ENCODE measurements at places on chromosomes 3 and 15.

DNA sequence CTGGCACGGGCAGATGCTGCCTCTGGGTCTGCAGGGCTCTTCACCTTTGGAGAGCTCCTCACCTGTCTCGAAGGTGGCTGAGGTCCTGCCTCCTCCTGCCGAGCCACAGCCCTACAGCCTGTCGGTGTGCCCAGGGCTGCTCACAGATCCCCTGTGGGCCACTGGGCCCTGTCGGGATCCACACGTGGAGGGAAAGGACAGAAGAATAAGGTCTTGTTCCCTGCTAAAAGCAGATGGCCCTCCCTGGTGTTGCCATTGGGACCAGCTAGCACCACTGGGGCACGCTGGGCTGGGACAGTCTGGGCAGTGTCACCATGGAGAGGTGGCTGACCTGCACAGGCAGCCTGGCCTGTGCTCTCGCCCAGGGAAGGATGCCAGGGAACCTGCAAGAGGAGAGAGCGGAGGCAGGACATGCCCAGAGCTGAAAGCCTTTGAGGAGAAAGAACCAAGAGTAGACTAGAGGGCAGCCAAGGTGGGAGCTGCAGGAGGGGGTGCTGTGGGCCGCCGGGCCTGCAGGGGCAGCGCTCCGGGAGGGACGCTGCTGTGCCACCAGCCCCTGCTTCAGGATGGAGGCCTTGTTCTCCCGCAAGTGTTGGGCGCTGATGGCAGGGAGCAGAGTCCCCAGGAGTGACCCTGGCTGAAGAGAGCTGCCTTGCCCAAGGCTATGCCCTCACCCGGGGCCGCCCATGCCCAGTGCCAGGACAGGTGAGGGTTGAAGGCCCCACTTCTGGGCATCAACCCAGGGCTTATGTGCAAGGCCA is 210.2 kb downstream of the XXYLT1 start:
- DNase-seq = no peak

DNA sequence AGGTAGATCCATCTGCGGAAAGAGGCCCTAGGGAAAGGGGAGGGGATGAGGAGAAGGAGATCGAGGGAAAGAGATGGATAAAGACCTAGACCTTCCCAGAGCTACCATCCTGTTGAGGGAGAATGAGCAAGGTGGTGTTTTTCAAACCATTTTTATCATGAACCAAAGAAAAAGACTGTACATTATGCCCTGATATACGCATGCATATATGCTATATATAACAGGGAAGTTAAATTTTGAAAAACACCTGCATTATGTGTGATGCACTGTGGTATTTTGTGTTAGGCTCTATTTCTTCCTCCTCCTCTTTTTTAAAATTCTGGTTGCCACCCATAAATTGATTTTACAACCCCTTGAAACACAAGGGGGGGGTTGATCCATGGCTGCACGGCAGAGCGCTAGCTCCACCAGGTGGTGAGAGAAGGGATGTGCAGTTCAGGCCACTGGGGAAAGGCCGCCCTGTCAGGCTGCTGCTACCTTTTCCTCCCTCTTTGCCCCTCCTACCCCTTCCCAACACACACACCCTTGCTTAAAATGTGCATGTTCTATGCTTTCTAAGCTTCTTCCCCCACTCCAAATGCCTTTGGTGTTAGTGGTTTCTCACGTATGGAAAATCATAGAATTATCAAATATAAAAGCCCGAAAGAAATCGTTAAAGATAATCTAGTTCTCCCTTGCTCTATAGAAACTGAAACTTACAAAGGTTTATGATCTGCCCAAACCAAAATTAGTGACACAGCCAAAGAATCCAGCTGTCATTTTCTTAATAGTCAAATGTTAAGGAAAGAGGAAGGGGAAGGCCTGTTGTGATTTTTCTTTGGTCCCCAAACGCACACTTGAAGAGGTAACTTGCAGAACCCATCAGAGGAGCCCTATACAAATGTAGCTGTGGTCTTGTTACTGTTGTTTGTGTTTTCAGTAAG is 262.0 kb upstream of the UMPS start:
- peak; percentile 48 for DNase-seq

DNA sequence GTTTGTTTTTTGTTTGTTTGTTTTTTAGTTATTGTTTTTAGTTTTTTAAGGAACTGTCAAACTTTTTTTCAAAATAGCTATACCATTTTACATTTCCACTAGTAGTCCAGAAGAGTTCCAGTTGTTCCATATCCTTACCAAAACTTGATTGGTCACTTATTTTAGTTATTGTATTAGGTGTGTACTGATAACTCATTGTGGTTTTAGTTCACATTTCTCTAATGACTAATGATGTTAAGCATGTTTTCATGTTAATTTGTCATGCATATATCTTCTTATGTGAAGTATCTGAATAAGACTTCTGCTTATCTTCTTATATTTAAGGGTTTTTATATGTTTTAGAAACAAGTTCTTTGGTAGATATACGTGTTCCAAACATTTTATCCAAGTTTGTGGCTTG is 89.5 kb downstream of the CD200R1L start:
- no peak for DNase-seq

DNA sequence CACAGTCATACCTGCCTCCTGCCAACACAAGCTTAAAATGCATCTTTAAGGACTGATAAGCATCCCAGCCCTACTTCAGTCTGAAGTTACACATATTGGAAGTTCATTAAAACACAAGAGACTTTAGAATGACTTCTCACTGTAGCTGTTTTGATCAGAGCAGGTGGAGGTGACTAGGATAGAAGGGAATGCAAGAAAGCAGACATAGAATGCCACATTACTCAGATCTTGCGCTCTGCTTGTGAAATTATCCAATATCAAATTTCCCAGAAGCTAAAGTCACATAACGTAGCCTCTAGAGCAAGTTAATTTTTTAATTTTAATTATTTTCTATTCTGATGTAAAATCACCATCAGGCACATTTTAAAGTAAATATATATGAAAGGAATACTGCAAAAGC is 306.5 kb downstream of the PLOD2 start:
- no peak for DNase-seq

GRCh38 chr3:169508426-169508825 is 155.1 kb downstream of the MECOM start:
- DNase-seq = no peak

GRCh38 chr3:18649666-18650363 is 224.7 kb upstream of the SATB1 start:
- DNase-seq = no peak

- DNase-seq = peak; percentile 9
Measured at GRCh38 chr3:9339761-9340471, 22.9 kb upstream of the THUMPD3 start.

DNA sequence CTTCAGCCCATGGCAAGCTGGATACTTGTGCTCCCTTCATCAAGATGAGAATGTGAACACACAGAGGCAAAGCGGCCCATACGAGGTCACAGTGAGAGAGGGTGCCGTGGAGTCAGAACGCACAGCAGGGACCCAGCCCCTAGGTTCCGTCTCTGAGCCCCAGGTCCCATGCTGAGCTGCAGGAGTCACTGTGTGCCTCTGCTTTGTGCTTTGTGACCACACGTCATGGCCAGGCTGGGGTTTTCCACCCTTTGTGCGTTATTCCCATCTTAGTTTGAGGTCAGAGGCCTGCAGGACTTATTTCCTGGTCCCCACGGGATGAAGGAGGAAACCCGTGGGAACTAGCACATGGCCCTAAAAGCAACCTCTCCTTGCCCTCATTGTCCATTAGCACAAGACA is 140.3 kb downstream of the TJP1 start:
- DNase-seq = no peak

- no peak for DNase-seq
Measured at GRCh38 chr3:114242947-114243346, 5.6 kb upstream of the ZNF80 start.

DNA sequence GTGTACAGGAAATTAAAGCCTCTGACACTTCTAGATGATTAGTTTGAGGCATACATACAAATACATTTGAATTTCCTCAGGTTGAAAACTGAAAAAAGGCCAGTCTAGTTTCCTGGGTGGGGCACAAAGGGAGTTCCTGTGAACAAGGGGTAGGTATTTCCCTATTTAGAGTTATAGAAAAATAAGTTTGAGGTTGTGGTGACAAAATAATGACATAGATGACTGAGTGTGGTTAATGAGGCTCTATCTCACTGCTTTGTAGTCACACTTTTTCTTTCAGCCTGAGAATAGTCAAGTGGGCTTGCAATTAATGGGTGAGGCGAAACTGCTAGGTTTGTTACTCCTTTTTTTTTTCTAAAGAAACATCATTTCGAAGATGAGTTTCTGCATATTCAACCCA is 4.3 kb downstream of the SLCO3A1 start:
- DNase-seq = no peak

- no peak for DNase-seq
Measured at GRCh38 chr3:190481779-190482178, 32.1 kb upstream of the TMEM207 start.

GRCh38 chr3:9915254-9916141 is 1.4 kb upstream of the IL17RC start:
- DNase-seq = peak; percentile 61

- no peak for DNase-seq
Measured at GRCh38 chr3:129890125-129890524, 3.4 kb downstream of the TMCC1 start.

DNA sequence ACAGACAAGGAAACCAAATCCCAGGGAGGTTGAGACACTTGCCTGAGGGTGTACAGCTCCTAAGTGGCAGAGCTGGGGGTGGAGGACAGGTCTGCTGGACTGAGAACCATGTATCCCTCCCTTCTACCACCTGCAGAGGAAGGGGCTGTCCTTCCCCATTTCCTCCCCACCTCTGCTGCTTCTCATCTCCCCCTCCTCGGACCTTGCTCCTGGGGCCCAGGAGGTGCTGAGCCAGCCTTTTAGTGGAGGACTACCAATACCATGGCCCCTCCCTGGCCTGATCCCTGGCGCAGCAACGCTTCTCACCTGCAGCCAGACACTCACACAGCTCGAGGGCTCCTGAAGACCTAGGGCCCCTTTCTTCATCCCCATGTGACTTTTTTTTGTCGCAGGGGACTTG is 50.4 kb downstream of the IDH2 start:
- DNase-seq = no peak

DNA sequence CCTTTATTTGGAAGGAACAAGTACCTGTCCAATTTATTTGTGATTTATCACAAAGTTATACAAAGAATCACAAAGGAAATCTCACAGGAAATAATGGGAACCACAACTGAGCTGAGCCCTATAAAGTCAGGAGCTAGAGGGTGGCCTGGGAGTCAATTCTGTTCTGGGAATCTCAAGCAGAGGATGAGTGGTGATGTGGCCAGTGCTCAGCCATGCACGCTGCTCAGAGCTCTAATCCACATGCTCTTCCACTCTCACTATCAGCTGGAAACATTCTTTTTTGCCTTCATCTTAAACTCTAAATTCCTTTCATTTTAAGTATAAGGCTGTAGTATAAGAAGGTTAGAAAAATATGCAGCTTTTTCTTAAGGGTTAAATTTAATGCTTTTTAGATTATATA is 36.6 kb downstream of the UACA start:
- no peak for DNase-seq
